Cardiac septum (tissue), 1 donor: ENCODE measurements at places on chromosomes 12 and 14. TPM values are rescaled to one million over a fixed set of nuclear protein-coding genes. Genes with fewer than 3 reads are reported as not detected.

DNA sequence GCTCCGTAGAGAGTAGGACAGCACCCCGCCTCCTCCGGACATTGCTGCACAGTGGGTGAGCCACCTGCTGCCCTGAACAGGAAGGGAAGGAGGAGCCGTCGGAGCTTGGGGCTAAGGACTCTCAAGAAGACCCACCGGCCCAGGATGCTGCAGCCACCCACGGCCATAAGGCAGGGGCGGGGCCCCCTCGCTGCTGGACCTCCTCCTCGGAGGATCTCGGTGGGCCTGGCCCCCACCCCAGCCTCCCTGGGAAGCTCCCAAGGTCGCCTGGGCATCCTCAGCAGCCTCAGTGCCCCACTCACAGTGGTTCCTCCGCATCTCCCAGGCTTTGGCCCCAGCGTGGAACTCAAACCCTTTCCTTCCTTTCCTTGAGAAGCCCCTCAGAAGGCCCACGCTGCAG, 68.6 kb upstream of the DIO3 start:
- DNase-seq = peak; percentile 59

DNA sequence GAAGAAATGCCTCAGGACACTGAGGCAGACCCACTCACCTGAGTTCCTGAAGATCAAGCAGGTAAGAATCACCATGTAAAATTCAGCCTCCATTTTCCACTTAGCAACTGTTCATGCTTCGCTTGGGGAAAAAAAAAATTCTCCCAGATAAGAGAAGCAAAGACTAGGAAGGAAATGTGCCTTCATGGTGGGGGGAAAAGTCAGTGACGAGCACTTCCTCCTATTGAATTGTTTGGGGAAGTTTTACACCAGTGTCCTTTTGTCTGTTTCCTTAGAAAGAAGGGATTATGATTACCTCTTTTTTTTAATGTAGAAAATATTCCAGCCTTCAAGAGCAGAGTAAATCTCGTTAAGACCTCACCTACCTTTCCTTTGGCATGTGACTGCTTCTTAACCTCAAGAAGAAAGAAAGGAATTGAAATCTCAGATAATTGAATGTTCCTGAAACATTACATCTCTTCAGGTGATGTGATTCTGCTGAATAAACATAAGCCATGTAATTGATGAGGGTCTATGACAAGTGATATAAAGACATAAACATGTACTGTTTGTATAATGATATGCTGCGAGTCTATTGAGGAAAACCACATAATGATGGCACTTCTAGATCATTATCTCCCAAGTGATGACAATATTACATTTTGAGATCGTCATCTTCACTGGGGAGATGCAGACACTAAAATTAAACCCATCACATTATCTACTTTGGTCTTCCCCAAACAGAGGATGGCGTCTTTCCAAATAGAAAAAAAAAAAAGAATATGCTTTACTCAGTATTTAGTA, at the start of gene PTPRB:
PTPRB (minus strand) TSS at position 127 of the 783 bp plus-strand sequence; CDS start at position 93, 34 bp downstream.
- DNase-seq = no peak

DNA sequence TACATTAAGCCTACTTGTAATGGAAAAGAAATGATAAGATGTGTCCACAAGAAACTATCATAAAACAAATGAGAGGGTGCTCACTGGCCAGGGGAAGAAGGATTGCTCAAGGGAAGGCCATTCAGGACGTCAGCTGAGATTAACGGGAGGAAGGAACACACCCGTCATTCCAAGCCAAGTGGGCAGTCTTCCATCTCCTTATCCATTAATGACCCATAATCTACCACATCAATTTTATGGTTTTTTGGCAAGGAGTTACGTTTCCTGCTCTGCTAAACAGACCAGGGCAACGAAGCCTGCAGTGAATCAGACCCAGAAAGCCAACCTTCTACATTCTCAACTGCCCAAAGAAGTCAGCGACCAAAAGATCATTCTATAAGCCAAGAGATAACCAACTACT, 25.1 kb downstream of the PRKAB1 start:
- DNase-seq = no peak

- no peak for DNase-seq
Measured at GRCh38 chr12:124677552-124678356, 110.3 kb upstream of the NCOR2 start.

The TAS2R14 gene
- total RNA-seq = 1.3 TPM
